ENCODE measurements at places on chromosomes 16 and 17.

DNA sequence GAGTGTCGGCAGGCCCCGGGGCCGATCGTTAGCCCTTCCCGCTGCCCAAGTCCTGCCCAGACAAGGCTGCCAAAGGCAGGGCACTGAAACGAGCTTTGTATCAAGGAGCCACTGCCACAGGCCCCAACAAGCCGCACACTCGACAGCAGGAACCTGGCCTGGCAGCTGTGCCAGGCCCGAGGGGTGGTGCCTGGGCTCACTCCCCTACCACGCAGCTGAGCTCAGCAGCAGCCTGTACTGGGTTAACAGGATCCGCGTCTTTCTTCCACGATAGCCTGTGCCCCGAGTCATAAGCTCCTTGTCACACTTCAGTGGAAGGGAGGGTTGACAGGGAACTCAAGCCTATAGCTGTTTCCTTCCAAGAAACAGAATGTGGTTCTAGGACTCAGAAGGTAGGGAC, 87.9 kb downstream of the ABR start:
- no peak for DNase-seq

GRCh38 chr16:2151188-2152091, 3.0 kb downstream of the RAB26 start:
- no peak for DNase-seq

- no peak for DNase-seq
Measured at GRCh38 chr17:9587969-9588656, 11.7 kb downstream of the CFAP52 start.

DNA sequence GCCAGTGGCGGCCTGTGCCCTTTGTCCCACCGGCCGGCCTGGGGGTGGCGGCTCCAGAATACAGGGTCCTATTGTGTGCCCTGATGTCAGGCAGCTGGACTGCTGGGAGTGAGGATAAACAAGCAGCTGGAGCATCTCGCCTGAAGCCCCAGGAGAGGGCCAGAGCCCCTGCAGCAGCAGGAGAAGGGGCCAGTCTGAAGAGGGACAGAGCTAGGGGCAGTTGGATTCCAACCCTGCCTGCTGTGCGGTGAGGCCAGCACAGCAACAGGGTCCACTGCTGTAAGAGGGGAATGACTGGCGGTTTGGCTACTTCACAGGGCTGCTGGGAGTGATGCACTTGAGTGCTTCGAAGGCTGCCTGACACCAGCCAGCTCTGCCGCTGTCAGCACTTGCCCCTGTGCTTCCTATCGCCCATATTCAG, 25.0 kb downstream of the RAB11FIP4 start:
- DNase-seq, result no peak

GRCh38 chr17:75530837-75531720, 5.6 kb downstream of the LLGL2 start:
- no peak for DNase-seq

- no peak for DNase-seq
Measured at GRCh38 chr17:11412654-11413053, 171.6 kb downstream of the SHISA6 start.

- no peak for DNase-seq
Measured at GRCh38 chr16:50737420-50737959, 4.4 kb upstream of the CYLD start.

DNA sequence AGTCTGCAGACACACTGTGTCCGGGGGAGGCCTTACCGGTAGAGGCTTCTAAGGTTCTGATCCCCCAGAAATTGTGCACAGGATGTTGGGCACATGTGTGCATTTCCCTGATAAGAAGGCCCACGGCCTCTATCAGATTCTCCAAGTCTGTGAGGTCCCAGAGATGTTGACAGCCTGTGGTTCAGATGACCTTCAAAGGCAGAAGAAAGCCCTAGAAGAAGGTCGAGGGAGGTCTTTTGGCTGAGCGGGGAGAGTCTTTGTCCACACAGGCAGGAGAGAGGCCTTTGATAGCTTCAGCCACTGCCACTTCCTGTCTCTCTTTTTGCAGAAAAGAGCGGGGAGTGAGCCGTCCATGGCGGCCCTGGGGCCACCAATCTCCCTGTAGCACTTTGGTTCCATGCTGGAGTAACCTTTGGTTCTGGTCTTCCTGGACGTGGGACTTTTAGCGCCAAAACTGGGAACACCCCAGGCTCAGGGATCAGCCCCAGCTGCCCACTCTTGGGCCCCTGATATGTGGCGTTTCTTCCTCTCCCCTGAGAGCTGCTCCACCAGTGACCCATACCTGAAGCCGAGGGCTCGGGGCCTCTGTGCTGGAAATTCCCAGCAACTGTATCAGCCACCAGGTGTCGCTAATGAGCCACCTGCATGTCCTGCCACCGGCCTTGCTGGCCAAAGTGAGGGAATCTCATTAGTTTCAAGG, 28.1 kb upstream of the LGALS9 start:
- peak; percentile 54 for DNase-seq

GRCh38 chr16:4760221-4760910, 6.6 kb downstream of the ZNF500 start:
- no peak for DNase-seq

DNA sequence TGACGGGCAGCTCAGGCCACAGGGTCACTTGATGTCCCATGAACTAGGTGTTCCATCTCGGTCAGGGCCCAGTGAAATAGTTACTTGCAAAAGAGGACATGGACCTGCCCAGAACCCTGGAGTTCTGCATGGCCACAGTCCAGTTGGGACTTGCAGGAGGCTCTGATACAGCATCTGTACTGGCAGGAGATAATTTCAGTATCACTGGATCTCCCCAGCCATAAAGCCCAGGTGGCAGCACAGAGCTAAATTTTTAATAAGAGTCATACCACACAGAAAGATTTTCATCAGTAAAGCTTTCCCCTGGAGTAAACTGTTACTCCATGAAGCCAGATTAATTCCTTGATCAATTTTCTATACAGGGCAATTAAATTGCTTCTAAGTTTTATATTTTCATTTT, 18.0 kb upstream of the SLC16A5 start:
- DNase-seq, result no peak

GRCh38 chr16:57093666-57094564, 1.5 kb downstream of the CPNE2 start:
- DNase-seq, result no peak

- DNase-seq, result no peak
Measured at GRCh38 chr16:22641131-22641628, 130.5 kb downstream of the NPIPB5 start.

DNA sequence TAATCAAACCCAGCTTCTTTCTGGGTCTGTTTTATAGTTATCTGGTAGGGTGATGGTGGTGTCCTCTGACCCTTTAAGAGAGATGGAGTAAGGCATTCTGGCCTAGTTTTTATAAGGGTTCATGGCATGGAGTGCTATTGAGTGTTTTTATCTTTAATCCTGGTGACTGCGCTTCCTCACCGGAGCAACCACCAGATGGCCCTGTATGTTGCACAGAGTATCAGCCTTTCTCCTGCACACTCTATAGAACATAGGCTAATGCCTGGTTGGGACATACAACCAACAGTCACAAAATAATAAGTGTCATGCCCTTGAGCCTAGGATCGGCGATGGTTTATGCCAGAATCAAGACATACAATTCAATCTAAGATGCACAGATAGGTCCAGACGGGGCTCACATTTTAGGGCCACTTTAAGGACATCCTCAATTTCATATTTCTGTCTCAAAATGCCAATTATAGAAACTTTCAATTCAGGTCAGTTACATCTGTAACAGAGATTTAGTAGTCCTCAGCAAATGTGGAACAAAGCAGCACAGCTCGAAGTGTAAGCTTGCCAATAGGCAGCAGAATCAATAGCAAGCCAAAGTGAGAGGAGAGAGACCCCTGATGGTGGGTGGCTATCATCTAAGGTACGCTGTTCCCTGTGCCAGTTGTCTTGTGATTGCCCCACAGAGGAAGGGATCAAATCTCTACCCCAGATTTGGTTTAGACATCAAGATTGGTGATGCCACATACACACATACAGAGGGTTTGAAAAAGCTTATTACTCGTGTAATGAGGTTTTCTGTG, 37.2 kb upstream of the HOXB9 start:
- DNase-seq, result no peak

GRCh38 chr17:53186001-53186400, 636.7 kb upstream of the KIF2B start:
- DNase-seq, result no peak

DNA sequence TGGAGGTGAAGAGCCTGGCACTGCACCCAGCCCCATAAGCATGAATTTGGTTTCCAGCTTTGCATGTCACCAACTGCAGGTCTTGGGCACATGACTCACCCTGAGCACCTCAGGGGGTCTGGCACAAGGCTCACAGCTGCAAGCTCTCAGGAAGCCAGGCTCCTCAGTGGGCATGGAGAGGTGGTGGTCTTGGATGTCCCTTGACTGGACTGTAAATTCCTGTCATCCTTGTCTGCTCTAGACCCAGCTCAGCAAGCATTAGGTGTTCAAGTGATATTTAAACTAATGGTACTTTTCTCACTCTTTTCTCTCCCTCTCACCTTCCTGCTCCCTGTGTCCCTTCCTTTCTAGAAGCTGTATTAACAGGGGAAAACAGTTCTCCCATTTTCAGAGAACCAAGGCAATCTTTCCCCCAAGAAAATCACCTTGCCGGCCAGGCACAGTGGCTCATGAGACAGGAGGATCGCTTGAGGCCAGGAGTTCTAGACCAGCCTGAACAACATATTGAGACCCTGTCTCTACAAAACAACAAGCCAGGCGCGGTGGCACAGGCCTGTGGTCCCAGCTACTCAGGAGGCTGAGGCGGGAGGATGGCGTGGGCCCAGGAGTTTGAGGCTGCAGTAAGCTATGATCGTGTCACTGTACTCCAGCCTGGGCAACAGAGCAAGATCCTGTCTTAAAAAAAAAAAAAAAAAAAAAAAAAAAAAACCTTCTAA, 5.1 kb upstream of the KIFC3 start:
- DNase-seq, result no peak

GRCh38 chr17:81251709-81252301, 12.7 kb downstream of the NDUFAF8 start:
- no peak for DNase-seq

- no peak for DNase-seq
Measured at GRCh38 chr17:47812146-47812920, 9.3 kb downstream of the OSBPL7 start.
